ENCODE measurements at places on chromosomes 11 and 22. TPM values are rescaled to one million over a fixed set of nuclear protein-coding genes. Genes with fewer than 3 reads are reported as not detected.

DNA sequence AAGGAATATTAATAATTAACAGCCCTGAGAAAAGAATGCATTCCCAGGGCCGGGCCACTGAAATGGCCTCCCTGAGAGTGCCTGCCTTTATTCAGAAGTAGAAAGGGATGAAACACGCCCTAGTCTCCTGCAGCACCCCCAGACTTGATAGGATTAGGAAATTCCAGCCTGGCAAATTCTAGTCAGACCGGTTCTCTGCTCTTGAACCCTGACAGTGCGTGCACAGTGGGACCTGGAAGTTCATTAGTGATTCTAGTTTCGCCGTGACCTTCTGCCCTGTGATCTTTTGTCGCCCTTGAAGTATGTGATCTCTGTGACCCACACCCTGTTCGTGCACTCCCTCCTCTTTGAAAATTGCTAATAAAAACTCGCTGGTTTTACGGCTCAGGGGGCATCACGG lies 2.1 kb upstream of the GSTP1 start:
- DNase-seq, result no peak

DNA sequence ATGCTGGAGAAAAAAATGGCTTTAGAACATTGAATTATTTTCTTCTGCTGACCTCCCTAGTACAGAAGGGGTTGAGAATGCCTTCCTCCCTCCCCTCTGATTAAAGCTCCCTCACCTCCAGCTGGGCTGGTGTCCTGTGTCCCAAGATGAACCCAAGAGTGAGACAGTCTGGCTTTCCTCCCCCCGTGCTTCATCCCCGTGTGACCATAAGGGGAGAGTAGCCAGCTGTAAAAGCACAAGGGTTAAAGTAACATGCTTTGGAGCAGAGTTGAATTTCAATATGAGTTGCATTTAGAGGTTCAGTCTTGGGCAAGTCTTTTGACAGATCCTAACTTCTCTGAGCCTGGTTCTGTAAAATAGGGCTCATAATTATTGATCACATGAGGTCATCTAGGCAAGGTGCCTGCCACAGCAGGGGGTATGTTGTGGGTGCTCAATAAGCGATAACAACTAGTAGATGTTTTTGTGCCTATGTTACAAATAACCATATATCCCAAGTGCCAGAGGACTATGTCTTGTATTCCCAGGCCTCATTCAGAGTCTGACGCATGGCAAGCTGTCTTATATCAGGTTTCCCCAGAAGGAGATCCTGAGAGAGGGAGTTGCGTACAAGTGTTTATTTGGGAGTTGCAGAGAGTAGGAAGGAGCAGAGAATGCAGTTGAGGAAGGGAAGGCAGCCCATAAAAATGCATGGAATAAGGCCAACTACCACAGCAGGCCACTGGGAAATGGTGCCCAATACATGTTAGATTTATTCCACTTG lies 4.1 kb downstream of the PRG2 start:
- DNase-seq, result no peak

- DNase-seq, result no peak
These were observed 12.0 kb downstream of the ALG12 start for GRCh38 chr22:49906071-49906798.

GRCh38 chr11:107268977-107269376 lies 188.6 kb downstream of the CWF19L2 start:
- DNase-seq, result no peak

DNA sequence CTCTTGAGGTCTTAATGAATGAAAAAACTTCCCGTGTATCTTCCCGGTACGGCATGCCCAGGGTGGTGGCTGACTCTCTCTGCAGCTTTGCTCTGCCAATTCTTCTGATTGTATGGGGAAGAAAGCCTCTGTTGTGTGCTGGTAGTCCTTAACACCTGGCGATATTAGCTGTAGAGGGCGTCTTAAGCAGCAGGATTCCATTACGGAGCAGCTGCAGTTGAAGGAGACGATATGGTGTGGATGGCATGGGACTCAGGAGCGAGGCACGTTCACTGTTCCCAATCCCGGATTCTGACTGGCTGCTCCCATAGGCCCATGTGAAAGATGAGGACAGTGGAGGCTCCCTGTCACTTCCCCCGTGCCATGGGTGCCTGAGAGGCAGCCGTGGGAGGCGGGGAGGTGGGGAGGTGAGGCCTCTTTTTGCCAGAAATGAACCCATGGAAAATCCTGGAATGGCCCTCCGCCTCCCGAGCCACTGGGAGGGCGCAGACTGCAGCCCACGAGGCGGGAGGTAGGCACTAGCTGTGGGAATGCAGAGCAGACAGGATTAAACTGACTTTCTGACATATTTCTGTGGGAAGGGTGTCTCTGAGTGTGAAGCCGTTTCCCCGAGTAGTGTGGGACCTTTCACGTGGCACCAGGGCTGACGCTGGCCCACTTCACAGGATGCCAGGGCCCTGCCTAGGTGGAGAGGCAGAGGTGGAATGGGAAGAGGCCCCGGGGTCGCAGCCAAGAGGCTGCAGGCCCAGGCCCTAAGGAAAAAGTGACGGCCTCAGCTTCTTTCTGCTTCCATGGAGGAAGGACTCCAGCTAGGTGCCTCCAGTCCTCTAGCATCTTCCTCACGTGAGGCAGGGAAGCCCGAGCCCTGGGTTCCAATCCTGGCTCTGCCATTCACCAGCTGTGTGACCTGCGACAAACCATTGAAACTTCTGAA lies 121.4 kb upstream of the CD82 start:
- peak; percentile 35 for DNase-seq

The SPDYC gene
- 1.2 TPM for total RNA-seq

The TMPRSS5 gene
- total RNA-seq, result 0.65 TPM

The TREH gene
- total RNA-seq, result 3.4 TPM
